ENCODE measurements at places on chromosomes 13 and 19.

- DNase-seq = no peak
Observed at GRCh38 chr19:50851620-50852019, 3.1 kb upstream of the KLK3 start.

DNA sequence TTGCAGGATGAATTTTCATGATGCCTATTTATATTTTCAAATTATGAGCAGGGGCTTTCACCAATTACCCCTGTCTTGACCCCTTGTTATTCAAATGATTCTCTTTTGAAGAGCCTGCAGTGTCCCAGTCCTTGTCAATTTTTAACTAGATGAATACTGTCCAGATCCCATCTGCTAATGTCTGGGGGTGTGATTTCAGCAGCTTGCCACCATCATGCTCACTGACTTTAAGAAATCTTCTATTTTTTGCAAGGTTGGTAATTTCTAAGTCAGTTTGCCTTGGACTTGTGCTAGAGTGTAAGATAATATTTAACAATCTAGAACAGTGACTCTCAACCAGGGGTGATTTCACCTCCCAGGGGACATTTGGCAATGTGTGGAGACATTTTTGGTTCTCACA lies 106.0 kb downstream of the CACNA1A start:
- DNase-seq = no peak

DNA sequence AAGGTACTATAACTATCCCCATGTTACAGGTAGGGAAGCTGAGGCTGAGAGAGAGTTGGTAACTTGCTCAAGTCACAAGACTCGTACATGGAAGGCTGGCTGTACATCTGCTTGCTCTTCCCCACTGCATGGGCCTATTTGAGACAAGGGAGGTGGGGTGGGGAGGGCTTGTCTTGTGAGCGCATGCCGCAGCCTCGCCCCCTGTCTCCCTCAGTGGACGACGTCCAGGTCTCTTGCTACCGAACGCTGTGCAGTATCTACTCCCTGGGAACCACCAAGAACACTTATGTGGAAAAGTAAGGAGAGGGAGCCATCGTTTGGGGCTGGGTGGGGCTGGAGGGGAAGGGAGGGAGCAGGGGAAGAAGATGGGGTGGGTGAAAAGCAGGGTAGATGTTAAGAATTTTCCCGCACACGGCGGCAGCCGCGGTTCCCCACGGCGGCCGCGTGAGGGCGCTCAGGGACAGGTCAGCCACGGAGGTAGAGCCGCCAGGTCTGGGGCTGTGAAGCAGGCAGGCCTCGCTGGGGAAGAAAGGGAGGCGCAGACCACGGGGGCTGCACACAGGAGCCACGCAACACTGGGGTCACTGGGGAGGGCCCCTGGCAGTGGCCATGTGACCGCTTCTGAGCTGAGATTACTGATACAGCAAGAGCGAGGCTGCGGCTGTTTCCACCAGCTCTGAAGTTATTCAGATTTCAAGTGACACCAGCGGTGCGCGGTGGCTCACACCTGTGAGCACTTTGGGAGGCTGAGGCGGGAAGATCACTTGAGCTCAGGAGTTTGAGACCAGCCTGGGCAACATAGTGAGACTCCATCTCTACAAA lies 81.5 kb downstream of the RYR1 start:
- peak; percentile 78 for DNase-seq

- DNase-seq = no peak
Observed at GRCh38 chr13:47109028-47109427, 212.2 kb upstream of the HTR2A start.

GRCh38 chr19:35019144-35019543 lies 11.1 kb upstream of the SCN1B start:
- no peak for DNase-seq

DNA sequence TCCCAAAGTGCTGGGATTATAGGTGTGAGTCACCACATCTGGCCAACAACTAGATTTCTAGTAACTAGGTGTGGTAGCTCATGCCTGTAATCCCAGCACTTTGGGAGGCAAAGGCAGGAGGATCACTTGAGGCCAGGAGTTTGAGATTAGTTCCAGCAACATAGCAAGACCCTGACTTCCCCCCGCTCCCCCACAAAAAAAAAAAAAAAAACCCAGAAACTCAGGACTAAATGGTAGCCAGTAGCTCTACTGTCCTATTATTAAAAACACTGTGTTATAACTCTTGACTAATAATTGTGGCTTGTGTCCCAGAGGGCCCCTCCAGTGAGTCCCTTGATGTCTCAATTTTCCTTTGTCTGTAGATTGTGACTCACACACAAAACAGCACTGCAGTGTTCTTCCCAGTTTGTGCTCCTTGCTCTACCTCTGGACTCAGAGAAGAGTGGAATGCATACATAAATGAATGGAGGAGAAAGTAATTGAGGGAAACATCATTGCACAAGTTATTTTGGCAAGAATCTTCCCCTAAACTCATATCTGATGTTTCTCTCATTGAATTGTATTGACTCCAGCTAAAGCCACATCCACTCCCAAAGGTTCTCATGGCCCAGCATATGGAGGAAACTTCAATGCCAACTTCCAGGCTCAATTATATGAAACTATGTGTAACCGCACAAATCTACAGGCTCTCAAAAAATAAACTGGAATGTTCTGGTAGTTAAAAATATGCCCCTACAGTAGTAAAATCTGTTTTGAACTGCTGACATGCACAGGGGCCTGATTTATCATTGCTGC lies 8.8 kb downstream of the TPT1 start:
- DNase-seq = no peak

GRCh38 chr19:37718304-37718703 lies 1.3 kb downstream of the ZNF607 start:
- DNase-seq = no peak

- no peak for DNase-seq
Observed at GRCh38 chr13:40386586-40386985, 279.9 kb downstream of the FOXO1 start.

DNA sequence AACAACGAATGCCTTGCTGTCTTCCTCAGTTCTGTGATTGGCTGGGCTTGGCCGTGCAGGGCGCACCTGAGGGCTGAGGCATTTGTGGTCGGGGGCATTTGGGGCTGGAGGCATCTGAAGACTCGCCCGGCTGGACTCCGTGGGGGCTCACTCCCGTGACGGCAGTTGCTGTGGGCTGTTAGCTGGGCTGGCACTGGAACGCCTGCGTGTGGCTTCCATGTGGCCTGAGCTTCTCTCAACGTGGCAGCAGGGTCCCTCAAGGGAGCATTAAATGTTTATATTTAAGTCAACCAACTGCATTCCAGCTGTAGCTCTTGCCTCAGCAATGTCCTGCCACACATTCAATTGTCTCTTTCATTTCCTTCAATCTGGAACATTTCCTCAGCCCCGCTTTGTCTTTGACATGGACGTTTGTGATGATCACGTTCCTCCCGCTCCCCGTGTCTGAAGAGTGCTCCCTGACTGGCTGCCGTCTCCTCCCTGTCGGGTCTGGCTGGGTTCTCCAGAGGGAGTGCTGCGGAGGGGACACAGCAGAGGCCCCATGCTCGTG lies 21.0 kb downstream of the CCDC8 start:
- no peak for DNase-seq

DNA sequence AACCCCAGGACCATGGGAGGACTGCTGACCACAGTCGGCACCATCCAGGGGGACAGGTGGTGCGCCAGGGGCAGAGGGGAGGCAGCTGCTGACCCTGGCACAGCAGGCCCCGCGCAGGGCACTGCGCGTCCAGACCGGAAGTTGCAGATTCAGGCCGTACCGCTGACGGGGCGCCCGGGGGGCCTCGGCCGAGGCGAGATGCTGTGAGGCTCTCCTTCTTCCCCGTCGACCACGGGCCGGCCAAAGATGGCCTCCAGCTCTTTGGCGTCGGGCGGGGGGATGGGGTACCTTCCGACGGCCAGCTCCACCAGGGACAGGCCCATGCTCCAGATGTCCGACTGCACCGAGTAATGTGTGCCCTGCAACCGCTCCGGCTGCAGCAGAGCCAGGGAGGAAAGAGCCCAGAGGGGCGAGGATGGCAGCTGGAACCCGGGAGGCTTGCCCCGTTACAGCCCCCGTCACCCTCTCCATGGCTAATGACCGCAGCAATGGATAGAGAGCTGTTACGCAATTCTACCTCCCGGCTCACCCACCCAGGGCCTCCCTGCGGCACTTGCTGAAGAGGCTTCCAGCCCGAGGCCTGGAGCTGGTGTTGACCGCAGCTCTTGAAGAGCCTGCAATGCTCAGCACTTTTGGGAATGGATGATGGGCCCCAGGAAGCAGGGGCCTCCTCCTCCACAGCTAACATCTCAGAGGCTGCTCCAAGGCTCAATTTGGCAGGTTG lies 24.7 kb downstream of the MAP2K2 start:
- no peak for DNase-seq

GRCh38 chr19:17105556-17105955 lies 30.0 kb downstream of the MYO9B start:
- no peak for DNase-seq

- DNase-seq = no peak
Observed at GRCh38 chr13:42377640-42378382, 105.9 kb downstream of the AKAP11 start.

DNA sequence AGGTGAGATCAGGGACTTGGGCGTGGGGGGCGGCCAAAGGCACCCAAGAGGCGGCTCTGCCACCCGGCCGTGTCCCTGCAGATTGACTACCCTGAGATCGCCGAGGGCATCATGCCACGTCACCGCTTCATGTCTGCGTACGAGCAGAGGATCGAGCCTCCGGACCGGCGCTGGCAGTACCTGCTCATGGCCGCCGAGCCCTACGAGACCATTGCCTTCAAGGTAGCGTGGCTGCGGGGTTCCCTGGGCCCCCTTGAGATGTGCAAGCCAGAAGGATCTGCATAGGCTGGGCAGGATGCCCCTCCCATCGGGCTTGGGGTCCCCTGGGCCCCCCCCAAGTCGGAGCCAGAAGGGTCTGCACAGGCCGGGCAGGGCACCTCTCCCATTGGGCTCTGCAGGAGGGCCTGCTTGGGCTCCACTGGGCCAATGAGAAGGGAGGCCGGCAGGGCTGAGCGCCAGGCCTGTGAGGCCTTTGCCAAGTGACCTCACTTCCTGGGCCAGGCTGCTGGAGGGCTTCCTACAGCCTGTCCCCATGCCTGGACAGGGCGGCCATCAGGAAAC lies 2.2 kb upstream of the AMH start:
- DNase-seq = no peak

DNA sequence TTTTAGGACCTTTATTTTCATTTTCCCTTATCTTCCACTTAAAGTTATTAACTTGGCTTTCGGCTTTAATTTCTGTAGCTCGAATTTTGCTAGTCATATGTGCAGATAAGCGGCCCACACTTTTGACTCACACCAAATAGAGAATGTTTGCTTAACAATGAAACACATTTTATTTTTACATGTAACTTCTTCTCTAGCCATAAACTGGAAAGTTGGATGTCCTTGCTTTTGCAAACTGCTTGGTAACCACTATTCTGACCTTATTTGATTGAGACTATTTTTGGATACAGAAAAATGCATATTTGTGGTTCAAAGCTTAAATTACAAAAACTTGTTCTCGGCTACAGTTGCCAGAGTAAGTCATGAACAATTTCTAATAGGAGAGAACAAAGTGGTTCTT lies 600.0 kb downstream of the KCTD12 start:
- no peak for DNase-seq

- DNase-seq = no peak
Observed at GRCh38 chr13:60837806-60838205, 440.8 kb downstream of the TDRD3 start.

GRCh38 chr13:49693191-49693733 lies 2.0 kb upstream of the EBPL start:
- no peak for DNase-seq

GRCh38 chr13:74966275-74966674 lies 515.7 kb downstream of the TBC1D4 start:
- no peak for DNase-seq

- DNase-seq = no peak
Observed at GRCh38 chr13:112638157-112638750, 50.3 kb upstream of the TUBGCP3 start.

- no peak for DNase-seq
Observed at GRCh38 chr13:32825481-32825880, 190.7 kb upstream of the KL start.

GRCh38 chr19:19634516-19635312 lies 6.7 kb upstream of the LPAR2 start:
- no peak for DNase-seq

DNA sequence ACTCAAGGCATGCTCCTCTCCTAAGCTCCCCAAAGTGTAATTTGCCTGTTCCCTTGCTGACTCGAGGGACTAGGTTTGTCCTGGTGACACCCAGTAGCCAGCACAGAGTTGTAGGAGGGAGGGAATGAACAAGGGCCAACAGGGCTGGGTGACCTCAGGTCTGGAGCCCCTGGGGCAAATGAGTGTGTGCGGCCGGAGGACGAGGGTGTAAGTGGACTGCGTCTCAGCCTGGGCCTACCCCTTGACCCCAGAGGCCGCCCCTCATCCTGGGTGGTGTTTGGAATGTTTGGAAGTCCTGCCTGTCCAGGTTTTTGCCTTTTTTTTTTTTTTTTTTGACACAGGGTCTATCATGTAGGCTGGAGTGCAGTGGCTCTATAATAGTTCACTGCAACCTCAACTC lies 1.3 kb upstream of the ZNF653 start:
- no peak for DNase-seq

DNA sequence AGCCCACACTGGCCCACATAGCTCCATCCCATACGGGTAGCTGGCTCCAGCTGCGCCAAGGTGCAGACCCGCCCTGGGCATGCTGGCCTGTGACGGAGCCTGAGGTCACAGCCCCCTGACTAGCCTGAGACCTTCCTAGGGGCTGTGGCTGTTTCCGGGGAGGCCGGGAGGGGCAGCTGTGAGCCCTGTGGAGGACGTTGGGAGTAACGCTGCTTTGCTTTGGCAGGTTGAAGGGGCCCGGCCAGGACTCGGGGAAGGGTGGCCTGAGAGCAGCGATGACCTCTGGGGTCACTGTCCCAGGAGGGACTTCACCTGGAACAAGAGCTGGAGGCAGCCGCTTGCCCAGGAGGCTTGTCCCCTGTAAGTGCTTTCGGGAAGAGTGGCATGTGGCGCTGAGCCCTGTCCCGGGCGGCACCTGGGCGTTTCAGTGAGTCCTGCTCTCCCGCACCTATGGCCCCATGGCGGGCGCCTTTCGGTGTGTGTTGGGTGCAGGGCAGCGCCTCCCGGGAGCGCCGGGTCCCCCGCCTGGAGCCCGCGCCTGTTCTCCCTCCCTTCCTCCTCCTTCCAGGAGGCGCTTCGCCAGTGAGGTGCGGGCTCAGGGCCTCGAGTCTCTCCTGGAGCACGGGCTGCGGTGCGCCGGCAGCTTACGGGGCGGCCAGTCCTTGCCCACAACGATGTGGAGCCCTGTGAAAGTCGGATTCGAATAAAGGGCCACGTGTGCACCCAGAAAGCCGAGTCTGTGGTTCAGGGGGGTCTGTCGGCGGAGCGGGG lies 1.1 kb upstream of the FAM174C start:
- DNase-seq = no peak

- no peak for DNase-seq
Observed at GRCh38 chr13:46683676-46684260, 113.2 kb downstream of the ESD start.

Data from activated T-cell treated with anti-CD3 and anti-CD28 coated beads for 48 hours (primary cell).